Spinal cord (tissue), 10 donors: ENCODE measurements at places on chromosomes 3 and 15. TPM values are rescaled to one million over a fixed set of nuclear protein-coding genes. Genes with fewer than 3 reads are reported as not detected.

DNA sequence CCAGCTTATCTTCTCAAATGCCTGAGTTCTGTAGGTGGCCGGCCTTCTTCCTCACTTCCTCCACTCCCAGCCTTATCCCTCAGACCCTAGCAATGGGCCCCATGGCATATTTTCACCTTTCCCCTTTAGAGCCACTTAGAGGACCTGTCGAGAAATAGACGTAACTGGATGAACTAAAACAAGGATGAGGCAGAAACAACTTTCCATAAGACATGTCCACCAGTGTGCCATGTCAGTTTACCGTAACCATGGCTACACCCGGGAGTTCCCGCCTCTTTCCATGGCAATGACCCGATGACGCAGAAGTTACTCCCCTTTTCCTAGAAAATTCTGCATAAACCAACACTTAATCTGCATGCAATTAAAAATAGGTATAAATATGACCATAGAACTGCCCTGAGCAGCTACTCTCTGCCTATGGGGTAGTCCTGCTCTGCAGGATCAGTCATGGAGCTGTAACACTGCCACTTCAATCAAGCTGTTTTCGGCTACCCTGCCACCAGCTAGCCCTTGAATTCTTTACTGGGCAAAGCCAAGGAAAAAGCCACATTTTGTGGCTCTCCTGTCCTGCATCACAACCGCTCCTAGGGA lies 55.1 kb upstream of the ZBTB38 start:
- H3K4me1 ChIP-seq, result peaks cover 8% of the 10 kb centered on the region
- H3K4me3 ChIP-seq, result no peak overlapping the region
- no peak overlapping the region for H3K27ac ChIP-seq
- H3K27me3 ChIP-seq, result no peaks in the 10 kb centered on the region

DNA sequence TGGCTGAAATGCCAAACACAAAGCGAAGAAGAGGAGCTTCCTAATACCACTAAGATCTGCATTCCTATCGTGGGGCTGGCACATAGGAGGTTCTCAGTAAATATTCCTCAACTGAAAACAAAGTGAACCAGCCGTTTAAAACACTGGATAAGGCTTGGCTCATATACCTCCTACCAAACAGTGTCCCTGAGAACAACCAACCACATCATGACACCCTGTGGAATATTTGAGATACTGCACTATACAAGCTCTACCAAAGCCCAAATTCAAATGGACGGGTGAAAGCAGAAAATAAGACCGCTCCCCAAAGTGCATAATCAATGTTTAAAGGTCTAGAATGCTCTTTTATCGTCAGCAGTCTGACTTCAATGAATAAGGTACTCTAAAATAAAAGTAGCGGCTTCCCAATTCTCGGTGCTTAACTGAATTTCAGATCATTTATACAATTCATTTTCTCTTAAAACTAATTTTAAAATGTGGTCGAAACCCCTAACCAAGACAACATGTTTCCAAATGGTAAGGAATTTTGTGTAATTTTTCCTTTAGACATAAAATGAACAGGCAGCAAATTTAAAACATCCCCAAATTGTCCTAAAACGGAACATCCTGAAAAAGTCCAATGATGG lies 425.8 kb downstream of the ERC2 start:
- H3K4me1 ChIP-seq, result no peaks in the 10 kb centered on the region
- H3K27ac ChIP-seq, result no peak overlapping the region
- no peaks in the 10 kb centered on the region for H3K36me3 ChIP-seq
- DNase-seq, result peak; percentile 31

- H3K4me1 ChIP-seq, result peaks cover 3% of the 10 kb centered on the region
- DNase-seq, result no peak
- no peak overlapping the region for H3K4me3 ChIP-seq
- H3K27ac ChIP-seq, result no peak overlapping the region
- H3K27me3 ChIP-seq, result no peaks in the 10 kb centered on the region
Measured at GRCh38 chr15:84886211-84886983, 1.9 kb downstream of the SLC28A1 start.

- no peak for DNase-seq
- no peaks in the 10 kb centered on the region for H3K36me3 ChIP-seq
- H3K27ac ChIP-seq, result no peak overlapping the region
- no peak overlapping the region for H3K4me3 ChIP-seq
Measured at GRCh38 chr3:65871305-65872141, 167.2 kb downstream of the MAGI1 start.

DNA sequence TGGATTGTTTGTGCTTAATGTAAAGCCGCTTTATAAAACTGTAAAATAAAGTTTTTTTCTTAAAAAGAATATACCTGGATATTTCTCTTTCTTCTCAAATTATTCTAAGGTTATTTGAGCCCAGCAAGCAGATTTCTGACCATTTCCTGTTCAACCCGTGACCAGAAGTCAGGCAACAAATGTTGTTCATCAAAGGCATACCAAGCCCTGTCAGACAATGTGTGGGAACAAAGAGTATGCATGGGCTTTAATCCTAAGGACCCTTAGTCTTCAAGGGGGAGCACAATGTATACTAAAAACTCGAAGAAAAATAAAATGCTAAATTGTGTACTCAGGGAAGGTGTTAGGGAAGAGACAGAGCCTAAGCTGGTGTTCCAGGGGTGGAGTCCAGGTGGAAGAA lies 26.6 kb upstream of the PAQR5 start:
- no peak for DNase-seq
- no peaks in the 10 kb centered on the region for H3K36me3 ChIP-seq
- no peaks in the 10 kb centered on the region for H3K27me3 ChIP-seq
- no peak overlapping the region for H3K27ac ChIP-seq

- DNase-seq, result no peak
- no peaks in the 10 kb centered on the region for H3K4me1 ChIP-seq
- no peaks in the 10 kb centered on the region for H3K36me3 ChIP-seq
- H3K27me3 ChIP-seq, result no peaks in the 10 kb centered on the region
- no peak overlapping the region for H3K27ac ChIP-seq
- H3K4me3 ChIP-seq, result no peak overlapping the region
Measured at GRCh38 chr3:60932643-60933042, 318.6 kb downstream of the FHIT start.

DNA sequence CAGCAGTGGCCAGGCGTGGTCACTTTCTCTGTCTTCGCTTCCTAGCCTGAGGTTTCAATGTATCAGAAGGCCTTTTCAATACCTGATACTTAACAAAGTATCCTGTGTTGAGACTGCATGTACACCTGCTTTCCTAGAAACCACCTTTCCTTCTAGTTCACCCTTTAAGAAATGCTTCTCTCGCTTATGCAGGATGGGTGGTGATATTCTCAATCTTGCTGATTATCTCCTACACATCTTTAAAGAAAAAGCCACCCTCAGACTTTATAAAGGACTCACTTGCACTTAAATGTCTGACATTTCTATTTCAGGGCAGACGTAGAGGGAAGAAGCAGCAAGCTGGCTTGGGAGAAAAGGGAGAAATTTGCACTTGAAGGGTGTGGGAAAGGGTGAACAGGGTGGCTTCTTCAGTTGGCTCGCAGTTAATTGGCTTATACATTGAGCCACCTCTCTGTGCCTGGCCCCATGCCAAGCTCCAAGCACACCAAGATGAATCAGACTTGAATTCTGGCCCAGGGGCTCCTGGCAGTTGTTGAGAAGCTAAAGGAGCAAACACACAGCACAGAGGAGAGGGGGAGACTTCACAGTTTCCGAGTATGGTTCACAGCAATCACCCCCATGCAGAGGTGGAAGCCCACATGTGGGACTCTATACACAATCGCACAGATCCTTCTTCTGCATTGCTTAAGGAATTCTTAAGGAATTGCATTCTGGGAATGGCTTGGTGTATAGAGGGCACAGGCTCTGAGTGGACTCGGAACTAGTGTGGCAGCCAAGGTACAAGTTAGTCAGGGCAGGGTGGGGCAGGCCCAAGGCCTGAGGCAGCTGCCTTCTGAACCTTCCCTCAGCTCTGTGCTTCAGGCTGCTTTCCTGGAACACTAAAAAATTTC lies 1.3 kb downstream of the ARL6IP5 start:
- peak overlapping the region; percentile 95 for H3K4me3 ChIP-seq
- DNase-seq, result peak; percentile 69
- H3K27me3 ChIP-seq, result no peaks in the 10 kb centered on the region
- H3K27ac ChIP-seq, result peak overlapping the region; percentile 95
- H3K4me1 ChIP-seq, result peaks cover 24% of the 10 kb centered on the region

GRCh38 chr3:44418549-44418948 lies 58.9 kb downstream of the ZNF445 start:
- H3K27ac ChIP-seq, result no peak overlapping the region
- no peak overlapping the region for H3K4me3 ChIP-seq
- H3K4me1 ChIP-seq, result no peaks in the 10 kb centered on the region
- no peaks in the 10 kb centered on the region for H3K27me3 ChIP-seq

- H3K36me3 ChIP-seq, result no peaks in the 10 kb centered on the region
- H3K4me1 ChIP-seq, result no peaks in the 10 kb centered on the region
- H3K27ac ChIP-seq, result no peak overlapping the region
- no peak overlapping the region for H3K4me3 ChIP-seq
Measured at GRCh38 chr3:22377421-22377820, 626.4 kb upstream of the ZNF385D start.

- no peak overlapping the region for H3K4me3 ChIP-seq
- H3K36me3 ChIP-seq, result peaks cover 13% of the 10 kb centered on the region
- no peak for DNase-seq
- H3K4me1 ChIP-seq, result peaks cover 8% of the 10 kb centered on the region
- no peaks in the 10 kb centered on the region for H3K27me3 ChIP-seq
Measured at GRCh38 chr15:44659056-44659455, 4.4 kb downstream of the SPG11 start.

- H3K4me1 ChIP-seq, result peaks cover 76% of the 10 kb centered on the region
- no peak overlapping the region for H3K4me3 ChIP-seq
- peak; percentile 68 for DNase-seq
- H3K27ac ChIP-seq, result peak overlapping the region; percentile 96
- H3K36me3 ChIP-seq, result peaks cover 2% of the 10 kb centered on the region
Measured at GRCh38 chr3:52039846-52040245, 16.5 kb downstream of the DUSP7 start.

- H3K36me3 ChIP-seq, result no peaks in the 10 kb centered on the region
- H3K27me3 ChIP-seq, result no peaks in the 10 kb centered on the region
- no peak overlapping the region for H3K27ac ChIP-seq
- no peak for DNase-seq
- H3K4me1 ChIP-seq, result no peaks in the 10 kb centered on the region
Measured at GRCh38 chr3:104547031-104547430, 819.7 kb upstream of the ALCAM start.

DNA sequence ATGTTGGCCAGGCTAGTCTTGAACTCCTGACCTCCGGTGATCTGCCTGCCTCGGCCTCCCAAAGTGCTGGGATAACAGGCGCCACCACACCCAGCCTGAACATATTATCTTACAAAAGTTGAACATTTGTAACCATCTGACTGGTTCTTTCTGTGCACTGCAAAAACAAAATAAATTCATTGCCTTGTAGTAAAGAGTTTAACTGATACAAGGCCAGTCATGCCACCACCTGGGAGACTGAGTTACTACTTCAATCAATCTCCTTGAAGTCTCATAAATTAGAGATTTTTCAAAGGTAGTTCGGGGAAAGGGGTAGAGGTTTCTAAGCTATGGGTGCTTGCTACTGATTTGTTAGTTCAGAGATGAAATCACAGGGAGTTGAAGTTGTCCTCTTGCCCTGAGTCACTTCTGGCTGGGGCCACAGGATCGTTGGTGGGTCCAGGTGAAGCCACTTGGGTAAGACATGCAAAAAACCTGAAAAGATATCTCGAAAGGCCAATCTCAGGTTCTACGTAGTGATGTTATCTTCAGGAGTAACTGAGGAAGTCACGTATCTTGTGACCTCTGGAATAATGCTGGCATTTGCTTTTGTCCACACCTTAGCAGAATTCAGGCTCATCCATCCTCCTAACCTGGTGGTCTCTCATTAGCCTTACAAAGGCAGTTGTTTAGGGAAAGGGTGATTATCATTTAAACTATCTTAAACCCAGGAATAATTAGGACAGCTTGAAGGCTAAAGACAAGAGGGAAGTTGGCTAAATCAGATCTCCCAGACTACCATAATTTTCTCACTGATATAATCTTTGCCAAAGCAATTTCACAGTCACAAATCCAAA lies 33.7 kb downstream of the ZBTB11 start:
- no peaks in the 10 kb centered on the region for H3K27me3 ChIP-seq
- H3K4me1 ChIP-seq, result no peaks in the 10 kb centered on the region
- no peak for DNase-seq
- no peak overlapping the region for H3K27ac ChIP-seq
- H3K4me3 ChIP-seq, result no peak overlapping the region

DNA sequence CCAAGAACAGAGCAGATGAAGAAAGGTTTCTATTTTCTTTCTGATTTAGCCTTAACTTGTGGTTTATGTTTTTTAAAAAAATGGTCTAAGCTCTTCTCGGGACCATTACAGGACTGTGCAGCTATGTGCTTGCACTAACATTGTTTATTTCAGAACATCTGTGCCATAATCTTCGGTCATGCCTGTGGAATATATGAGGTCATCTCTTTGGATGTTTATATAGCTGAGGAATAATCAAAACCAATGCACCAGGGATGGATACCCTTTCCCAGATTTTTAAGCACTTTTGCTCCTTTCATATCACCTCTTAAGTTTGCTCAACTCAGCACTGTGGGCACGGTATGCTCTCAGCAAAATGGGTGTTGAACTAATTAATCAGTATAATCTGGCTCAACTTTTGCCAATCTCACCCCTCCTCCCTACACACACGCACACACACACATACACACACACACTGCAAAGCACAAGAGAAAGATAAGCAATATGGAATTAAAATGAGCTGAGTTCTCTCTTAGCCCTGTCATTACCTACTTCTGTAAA lies 268.5 kb upstream of the TMC3 start:
- peak; percentile 20 for DNase-seq
- H3K27me3 ChIP-seq, result no peaks in the 10 kb centered on the region
- no peak overlapping the region for H3K27ac ChIP-seq
- no peak overlapping the region for H3K4me3 ChIP-seq
- no peaks in the 10 kb centered on the region for H3K36me3 ChIP-seq

- H3K4me3 ChIP-seq, result peak overlapping the region; percentile 56
- peaks cover 3% of the 10 kb centered on the region for H3K27me3 ChIP-seq
Measured at GRCh38 chr15:41971895-41972252, 483 bp downstream of the EHD4 start.

- H3K36me3 ChIP-seq, result no peaks in the 10 kb centered on the region
- peaks cover 7% of the 10 kb centered on the region for H3K4me1 ChIP-seq
- DNase-seq, result no peak
- no peak overlapping the region for H3K4me3 ChIP-seq
- no peaks in the 10 kb centered on the region for H3K27me3 ChIP-seq
- peak overlapping the region; percentile 54 for H3K27ac ChIP-seq
Measured at GRCh38 chr3:170437696-170438407, 19.2 kb downstream of the CLDN11 start.

GRCh38 chr3:146166415-146166821 lies 5.4 kb upstream of the PLOD2 start:
- DNase-seq, result no peak
- no peaks in the 10 kb centered on the region for H3K36me3 ChIP-seq
- no peak overlapping the region for H3K27ac ChIP-seq
- peaks cover 3% of the 10 kb centered on the region for H3K4me1 ChIP-seq
- H3K4me3 ChIP-seq, result no peak overlapping the region

The CLDN18 gene
- total RNA-seq, result not detected

The SI gene
- 0.10 TPM for total RNA-seq

The GABRA5 gene
- 7.9 TPM for total RNA-seq

The MYO9A gene
- 56.0 TPM for total RNA-seq

The SNX22 gene
- 10.5 TPM for total RNA-seq

The BFSP2 gene
- not detected for total RNA-seq

The RASA2 gene
- 27.9 TPM for total RNA-seq

The MESP1 gene
- total RNA-seq, result 1.5 TPM
